Stimulated activated CD8-positive, alpha-beta memory T cell treated with anti-CD3 and anti-CD28 coated beads, Interleukin-2, amount 100 ng/mL, for 1 hour (primary cell): ENCODE measurements at places on chromosomes 6 and 20.

GRCh38 chr20:34096699-34097444 lies 15.2 kb downstream of the EIF2S2 start:
- DNase-seq = no peak

DNA sequence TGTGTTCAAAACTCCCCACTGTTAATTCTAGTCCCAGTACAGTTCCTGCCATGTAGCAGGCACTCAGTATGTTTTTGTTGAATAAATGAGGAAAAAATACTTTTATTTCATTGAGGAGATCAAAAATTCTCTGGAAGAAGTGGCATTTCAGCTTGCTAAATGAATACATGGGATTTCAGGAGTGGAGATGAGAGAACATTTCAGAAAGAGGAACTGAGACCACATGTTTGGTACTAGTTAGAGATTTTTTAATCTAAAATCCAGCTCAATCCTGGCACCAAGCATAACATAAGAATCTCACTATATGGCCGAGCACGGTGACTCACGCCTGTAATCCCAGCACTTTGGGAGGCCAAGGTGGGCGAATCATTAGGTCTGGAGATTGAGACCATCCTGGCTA lies 75.4 kb downstream of the BTBD9 start:
- DNase-seq = no peak

- DNase-seq = no peak
Observed at GRCh38 chr6:5680095-5680494, 326.6 kb downstream of the NRN1 start.

DNA sequence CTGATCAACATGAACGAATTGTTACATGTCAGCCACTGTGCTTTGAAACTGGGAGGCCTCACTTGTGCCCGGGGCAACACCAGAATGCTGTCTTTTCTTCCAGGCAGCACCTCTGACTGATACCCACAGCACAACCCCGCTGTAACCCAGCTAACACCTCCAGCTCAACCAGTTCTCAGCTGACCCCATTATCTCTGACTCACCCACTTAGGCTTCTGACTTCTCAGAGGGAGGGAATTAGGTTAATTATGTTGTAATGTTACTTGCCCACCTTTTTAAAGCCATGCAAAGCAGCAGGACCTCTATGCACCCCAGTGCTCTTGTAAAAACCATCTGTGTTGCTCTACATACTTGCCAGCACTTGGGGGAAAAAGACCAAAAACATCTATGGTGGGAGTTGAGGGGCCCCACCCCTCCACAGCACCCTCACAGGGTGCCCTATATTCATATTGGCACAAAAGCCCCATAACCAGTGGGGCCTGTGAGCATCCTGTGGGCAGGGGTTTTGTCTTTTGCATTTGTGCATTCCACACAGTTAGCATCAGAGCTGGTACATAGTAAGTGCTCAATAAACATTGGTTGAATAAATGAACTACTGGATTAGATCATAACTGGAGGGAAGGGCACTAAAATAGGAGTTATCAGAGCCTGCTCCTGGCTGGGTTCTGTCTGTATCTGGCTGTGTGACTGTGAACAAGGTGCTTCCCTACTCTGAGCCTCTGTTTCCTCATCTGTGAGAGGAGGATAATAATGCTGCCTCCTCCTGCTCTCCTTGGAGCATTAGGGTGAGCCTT lies 22.3 kb downstream of the BNIP5 start:
- no peak for DNase-seq

DNA sequence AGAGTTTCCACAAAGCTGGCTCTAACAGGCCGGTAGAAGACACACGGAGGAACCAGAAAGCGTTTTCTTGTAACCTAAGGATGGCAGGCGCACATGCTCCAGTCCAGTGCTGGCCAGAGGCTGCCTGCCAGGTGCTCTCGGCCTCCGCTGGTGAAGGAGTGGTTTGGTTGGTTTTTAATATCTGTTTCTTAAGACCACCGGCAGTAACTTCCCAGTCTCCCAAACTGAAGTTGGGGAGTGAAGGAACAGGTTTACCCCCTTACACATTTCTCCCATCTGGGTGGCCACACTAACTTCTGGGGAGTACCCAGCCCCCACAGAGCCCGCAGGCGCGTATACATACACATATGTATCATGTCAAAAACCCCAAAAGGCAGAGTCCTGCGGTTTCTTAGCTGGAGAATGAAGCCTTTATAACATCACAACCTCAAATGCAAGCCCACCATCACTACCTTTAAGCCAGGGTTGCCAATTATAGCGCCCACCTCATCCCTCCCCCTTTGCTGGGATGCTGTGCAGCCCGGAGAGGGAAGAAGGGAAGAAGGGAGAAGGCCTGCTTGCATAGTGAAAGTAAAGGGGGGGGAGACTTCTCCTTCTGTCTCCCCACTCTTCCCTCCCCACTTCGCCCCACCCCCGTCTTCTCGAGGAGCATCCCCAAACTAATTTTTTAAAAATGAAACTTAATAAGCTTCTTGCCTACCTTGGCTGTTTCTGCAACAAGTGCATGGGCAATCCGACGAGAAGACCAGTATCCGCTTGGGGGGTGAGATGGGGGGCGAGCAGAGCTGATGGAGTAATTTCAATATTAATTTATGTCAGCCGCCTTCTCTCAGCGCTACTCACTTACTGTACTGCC lies 1.0 kb downstream of the TRERF1 start:
- no peak for DNase-seq

- no peak for DNase-seq
Observed at GRCh38 chr6:90121982-90122381, 174.7 kb downstream of the BACH2 start.

- DNase-seq = no peak
Observed at GRCh38 chr6:167825332-167826229, 1.1 kb upstream of the AFDN start.

DNA sequence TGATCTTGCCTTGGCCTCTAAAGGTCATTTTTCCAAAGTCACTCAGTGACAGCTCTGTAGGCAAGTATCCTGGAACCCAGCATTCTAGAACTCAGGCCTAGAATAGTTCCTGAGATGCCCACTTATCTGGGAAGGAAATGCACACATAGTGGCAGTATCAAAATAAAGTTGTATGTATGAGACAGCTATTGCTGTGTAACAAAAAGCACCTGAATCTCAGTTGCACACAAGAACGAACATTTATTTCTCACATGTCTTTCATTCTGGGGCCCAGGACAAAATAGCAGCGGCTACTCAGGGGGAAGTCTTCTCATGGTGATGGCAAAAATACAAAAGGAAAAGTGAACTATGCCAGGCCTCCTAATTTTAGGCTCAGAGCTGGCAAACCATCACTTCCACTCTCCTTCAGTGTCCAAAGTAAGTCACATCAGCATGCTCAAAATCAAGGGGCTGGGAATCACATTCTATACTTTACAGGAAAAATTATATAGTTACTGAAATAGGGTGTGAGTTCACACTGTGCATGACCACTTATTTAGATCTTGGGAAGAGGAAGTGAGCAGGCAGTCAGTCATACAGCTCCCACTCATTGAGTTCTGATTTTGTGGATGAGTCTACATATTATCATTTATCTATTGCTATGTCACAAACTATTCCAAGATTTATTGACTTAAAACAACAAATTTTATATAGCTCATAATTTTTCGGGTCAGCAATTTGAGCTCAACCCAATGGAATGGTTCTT lies 133.7 kb upstream of the RIN2 start:
- DNase-seq = no peak

DNA sequence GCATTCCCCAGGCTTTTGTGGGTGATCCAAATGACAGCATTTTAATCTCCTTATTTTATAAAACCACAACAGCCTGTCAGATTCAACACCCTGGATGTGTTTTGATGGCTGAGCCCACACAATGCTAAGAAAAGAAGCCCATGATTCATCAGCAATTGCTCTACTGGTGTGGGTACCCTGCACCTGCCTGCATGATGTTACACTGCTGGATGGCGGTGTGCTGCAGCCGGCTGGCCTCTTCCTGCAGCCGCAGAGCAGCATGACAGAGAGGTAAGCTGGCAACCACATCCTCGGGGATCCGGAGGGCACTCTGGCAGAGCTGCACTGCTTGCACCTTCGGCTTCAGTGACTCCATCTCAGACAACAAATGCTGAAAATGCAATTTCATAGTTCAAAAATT lies 327.5 kb downstream of the SYNE1 start:
- peak; percentile 46 for DNase-seq

DNA sequence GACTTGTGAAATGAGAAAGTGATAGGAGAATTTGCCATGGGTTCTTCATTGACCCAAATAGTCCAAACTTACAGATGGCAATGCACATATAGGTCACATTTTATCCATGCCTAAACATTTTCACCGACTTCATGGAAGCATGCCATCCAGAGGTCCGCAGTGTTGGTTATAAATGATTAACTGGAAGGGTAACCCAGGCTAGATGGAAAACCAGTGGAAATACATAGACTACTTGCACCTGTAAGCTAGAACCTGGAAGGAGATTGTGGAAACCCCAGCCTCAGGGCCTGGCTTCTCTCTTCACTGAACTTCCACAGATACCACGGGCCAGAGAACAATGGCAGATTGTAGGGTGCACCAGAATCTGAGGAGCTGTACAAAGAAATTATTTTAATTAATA lies 103.8 kb upstream of the SYNDIG1 start:
- no peak for DNase-seq

DNA sequence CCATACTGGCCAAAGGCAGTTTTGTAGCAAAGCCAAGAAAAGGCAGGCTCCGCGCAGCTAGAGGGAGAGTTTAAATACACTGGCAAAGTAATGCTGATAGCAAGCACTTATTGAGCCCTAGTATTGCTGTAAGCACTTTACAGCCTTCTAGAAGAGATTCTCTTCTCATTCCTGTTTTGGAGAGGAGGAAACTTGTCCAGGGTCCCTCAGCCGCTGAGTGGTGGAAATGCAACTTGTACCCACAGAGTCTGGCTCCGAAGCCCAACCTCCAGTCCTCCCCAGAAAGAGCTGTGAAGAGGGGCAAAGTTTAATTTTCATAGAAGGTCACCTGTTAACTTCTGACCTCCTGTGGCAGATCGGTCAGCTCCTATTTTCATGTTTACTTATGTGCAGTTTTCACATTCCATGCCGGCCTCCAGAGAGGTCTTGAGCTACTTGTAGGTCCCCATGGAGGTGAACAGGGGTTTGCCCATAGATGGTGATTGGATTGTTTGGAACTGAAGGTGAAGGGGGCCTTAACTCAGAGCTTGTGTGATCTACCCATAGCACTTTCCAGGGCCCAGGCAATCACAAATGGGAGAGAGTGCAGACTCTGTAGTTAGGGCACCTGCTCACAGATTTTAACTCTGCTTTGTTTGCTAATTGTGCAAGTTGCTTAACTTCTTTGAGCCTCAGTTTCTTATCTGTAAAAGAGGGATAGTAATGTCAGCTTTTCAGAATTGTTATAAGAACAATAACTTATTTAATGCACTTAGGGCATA lies 70.7 kb downstream of the LYRM2 start:
- no peak for DNase-seq

DNA sequence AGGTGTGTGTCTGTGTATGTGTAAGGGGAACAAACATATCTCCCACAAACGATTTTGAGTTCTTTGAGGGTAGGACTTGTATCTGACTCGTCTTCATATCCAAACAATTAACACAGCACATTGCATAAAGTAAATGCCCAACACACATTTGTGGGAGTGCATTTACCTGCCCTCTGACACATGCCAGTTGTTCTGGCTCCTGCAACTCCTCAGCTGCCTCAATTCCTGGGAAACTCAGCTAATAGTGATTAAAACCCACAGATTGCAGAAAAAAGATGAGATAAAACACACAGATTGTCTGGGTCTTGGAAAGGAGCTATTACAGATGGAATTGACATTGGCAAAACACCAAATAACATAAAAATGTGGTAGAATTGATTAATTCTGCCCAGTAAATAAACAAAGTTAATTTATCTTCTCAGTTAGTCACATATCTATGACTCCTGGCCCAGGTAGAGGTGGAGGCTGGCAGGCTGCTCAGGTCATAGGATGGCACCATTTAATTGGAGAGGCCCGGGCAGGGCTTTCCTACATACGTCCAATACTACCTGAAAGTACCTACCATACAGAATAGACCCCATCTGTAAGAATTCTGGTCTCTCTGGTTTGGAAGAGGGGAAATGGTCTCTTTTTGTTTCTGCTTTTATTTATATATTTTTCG lies 71.5 kb upstream of the IFNGR1 start:
- DNase-seq = no peak

DNA sequence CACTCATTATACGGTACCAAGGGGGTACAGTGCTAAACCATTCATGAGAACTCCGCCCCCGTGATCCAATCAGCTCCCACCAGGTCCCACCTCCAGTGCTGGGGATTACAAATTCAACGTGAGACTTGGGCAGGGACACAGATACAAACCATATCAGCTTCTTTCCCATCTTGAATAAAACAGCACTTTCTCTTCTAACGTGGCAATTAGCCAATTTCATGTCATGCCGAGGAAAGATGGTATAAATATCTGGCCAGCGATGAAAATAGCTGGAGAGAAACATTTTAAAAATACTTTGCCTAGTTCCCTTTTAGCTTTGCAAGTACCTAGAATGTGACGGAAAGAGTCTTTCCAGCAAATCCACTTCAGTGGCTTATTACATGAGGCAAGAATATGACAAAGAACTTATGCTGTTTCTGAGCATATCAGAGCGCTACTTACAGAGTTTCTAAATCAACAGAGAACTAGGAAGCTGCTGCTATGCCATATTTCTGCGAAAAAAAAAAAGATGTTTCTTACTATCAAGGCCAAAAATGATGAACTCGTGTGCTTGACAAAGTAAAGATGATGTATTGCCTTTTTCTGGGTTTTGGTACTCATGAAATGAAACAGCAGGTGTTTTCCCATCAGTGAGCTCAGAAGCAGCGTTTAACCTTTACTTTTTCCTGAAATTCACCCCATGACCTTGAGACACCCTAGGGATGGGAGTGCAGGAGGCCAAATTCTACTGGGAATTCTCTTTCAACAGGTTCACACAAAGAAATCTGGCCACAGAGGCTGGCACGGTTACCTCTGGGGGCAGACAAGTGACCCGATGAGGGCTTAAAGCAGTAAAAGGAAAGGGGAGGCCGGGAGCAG lies 37.9 kb downstream of the AGPAT4 start:
- no peak for DNase-seq

DNA sequence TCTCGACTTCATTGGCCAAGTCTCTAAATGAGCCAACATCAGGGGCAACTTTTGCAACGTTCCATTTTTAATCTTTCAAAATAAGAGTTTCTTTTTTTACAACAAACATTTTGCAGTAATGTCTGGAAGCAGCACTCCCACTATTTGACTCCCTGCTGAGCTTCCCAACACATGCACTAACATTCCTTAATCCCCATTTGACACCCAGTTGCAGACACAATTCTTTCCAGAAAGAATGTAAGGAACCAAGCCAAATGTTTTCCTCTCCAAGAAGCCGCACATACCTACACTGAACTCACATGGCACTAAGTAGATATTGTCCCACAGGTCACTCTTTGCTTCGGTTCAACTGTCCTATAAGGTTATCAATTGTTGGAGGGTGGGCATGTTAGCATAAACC lies 165.6 kb downstream of the GRM1 start:
- no peak for DNase-seq

GRCh38 chr6:16747232-16748024 lies 13.8 kb downstream of the ATXN1 start:
- DNase-seq = no peak
